ENCODE measurements at places on chromosomes 16 and 17. TPM values are rescaled to one million over a fixed set of nuclear protein-coding genes. Genes with fewer than 3 reads are reported as not detected.

Gene SOX15
- 0.18 TPM for total RNA-seq

Gene SYCE1L
- 8.7 TPM for total RNA-seq

Gene CPSF4L
- not detected for total RNA-seq

Gene NPIPA3
- total RNA-seq = 0.91 TPM

Gene CX3CL1
- total RNA-seq = 0.17 TPM

Gene SMARCE1
- total RNA-seq = 109 TPM

Gene MYO15A
- total RNA-seq = 0.63 TPM

Gene LPO
- total RNA-seq = not detected

Data from A549 treated with RU486 at 1 μM for 4 hours (cell line).